Activated CD4-positive, alpha-beta T cell treated with anti-CD3 and anti-CD28 coated beads, Interleukin-2, amount 50 U/mL, for 48 hours (primary cell): ENCODE measurements at places on chromosomes 13 and 19.

DNA sequence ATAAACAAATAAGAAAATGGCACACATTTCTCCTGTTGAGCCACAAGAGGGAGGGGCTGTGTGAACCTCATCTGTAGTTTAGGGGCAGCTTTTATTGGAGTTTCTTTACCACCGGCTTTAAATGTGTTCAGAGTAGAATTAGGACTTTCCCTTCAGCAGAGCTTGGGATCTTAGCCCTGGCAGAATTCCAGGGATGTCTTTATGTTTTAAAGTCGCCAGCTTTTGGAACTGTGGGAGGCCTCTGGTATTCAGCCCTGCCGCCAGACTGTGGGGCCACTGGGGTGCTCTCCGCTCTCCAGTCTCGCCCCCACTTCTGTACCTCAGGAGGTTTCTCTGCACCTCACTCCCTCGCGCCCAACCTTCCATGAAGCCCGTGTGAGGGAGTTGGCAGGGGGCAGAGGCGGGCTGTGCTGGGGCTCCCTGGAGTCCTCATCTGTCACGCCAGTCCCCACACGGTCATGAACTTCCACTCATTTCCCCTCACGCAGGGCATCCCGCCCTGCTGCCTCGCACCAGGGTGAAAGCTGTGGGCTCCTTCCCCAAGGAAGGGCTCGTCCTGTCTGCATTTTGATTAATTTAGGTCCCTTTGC lies 31.5 kb downstream of the CCDC8 start:
- no peak for DNase-seq

DNA sequence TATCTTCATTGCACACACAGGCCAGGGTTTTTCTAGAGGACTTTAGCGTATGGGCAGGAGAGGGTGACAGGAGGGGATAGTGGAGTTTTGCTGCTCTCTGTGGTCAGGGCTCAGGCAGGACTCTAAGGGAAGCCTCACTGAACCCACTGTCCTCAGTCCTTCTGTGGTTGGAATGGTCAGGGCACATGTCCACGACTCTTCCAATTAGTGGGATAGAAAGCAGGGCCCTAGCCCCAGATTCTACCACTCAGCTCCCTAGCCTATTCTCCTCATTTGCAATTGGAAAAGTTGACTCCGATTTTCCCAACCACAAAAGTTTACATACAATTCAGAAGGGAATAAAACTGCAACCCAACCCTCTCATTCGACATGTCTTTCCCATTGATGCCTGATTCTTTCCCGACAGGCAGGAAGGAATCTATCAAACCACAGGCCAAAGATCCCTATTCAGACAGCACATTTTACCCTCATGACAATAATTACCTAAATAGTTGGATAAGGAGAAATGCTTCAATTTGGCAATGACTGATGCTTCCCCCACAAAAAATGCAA lies 38.2 kb downstream of the TGDS start:
- DNase-seq = no peak

DNA sequence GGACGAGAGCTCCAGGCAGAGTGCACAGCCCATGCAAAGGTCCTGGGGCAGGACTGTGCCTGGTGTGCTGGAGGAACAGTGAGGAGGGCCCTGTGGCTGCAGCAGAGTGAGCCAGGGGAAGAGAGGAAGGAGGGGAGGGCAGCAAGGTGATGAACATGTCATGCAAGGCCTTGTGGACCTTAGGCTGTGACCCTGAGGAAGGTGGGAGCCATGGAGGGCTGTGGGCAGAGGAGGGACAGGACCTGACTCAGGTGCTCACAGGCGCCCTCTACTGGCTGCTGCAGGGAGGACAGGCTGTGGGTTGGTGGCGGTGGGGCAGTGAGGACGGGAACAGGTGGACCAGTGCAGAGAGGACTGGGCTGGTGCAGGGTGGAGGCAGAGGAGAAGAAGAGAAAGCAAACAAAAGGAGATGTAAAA lies 170.3 kb downstream of the PTPRS start:
- DNase-seq = peak; percentile 73

DNA sequence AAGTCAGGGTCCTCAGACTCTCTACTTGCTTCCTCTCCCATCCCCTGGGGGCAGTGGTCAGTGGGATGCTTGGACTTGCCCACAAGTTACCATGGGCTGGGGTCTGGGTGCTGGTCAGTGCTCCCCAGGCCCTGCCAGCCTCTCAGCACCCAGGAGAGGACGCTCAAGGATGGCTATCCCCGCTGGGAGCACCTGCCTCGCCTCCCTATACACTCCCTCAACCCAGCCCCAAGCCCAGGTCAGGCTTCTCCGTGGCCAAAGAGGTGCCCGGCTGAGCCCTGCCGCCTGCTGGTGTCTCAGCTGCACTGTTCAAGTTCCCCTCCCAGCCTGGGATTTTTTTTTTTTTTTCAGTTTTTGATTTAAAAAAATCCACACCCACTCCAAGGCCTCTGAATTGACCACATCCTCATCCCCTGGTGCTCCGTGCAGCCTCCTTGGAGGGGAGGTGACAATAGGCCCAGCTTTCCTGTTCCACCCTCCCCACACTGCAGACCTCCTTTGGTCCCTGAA lies 10.8 kb downstream of the F2RL3 start:
- peak; percentile 47 for DNase-seq

GRCh38 chr13:46114613-46115012 lies 9.8 kb upstream of the CPB2 start:
- no peak for DNase-seq

GRCh38 chr19:35533822-35534392 lies 651 bp downstream of the GAPDHS start:
- DNase-seq = peak; percentile 26

GRCh38 chr13:111204438-111205177 lies 89.5 kb downstream of the ARHGEF7 start:
- no peak for DNase-seq

GRCh38 chr19:50490411-50490811 lies 13.8 kb upstream of the GARIN5A start:
- no peak for DNase-seq

GRCh38 chr13:103315711-103316110 lies 249.5 kb upstream of the SLC10A2 start:
- DNase-seq = no peak

DNA sequence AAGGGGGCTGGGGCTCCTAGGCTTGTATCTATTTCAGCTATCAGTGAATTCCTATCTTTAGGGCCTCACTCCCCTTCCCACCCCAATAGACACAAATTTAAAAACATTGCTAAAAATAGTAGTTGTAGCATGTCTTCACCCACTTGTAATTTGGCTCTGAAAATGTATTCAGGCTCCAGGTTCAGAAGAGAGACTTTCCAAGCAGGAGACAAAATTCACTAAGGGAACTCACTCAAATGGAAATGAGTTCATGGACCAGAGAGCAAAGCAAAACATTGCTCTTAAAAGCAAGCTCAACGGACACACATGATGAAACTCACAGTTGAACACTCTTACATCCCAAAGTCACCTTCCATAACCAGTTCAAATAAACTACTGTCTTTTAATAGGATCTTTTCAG lies 36.8 kb downstream of the PHF11 start:
- DNase-seq = no peak

DNA sequence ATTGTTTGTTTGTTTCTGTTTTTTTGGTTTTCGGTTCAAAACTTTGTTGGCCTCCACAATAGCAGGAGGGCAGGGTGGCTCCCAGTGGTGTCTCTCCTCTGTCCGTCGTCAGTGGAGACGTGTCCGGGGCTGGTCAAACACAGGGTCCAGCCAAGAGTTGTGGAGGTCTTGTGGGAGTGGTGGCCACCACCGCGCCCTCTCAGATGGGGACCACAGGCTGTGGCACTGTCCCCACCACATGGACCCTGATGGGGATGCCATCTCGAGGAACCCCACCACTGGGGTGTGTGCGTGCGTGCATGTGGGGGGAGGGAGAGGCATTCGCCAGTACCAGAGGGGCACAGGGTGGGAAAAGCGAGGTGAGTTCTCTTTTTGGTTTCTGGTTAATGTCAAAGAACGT lies 13.8 kb downstream of the ZNF574 start:
- DNase-seq = no peak

- DNase-seq = no peak
Measured at GRCh38 chr13:80877944-80878241, 537.0 kb upstream of the SPRY2 start.

GRCh38 chr19:57242821-57243220 lies 2.4 kb downstream of the ZNF805 start:
- no peak for DNase-seq

DNA sequence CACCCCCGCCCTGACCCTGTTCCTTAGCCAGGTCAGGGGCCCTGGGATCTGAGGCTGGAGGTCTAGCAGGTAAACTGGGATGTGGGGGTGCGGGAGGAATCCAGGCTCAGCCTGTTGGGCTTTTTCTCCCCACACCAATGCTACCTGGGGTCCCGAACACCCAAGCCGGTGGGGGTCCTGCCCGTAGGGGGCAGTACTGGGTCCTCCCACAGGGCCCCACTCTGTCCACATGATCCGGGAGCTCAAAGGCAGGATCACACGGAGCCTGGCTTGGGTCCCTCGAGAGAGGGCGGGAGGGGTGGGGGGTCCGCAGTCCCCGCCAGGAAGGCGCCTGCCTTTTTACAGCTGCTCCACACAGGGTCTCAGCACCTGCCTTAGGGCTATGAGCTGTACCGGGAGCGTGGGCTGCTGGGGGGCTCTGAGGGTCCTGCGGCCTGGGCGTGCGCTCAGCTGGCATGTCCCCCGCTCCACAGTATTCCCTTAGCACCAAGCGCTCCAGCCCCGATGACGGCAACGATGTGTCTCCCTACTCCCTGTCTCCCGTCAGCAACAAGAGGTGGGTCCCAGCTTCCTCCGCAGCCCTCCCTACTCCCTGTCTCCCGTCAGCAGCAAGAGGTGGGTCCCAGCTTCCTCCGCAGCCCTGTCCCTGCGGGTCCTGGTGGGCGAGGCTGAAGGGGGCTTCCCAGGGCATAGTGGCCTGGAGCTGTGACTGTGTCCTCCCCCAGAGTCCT lies 12.3 kb upstream of the TEKTIP1 start:
- no peak for DNase-seq

DNA sequence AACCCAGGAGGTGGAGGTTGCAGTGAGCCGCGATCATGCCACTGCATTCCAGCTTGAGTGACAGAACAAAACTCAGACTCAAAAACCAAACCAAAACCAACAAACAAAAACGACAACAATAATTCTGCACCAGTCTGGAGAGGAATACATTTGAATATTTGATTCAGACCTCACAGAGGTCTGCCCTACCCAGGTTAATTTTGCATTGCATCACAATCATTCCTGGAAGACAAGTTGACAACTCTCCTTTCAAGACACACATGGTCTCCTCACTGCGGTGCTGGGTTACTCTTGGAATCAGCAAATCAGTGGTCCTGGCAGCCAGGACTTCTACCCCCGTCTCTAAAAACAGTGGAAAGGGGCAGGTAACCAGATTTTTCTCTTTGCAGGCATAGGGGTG lies 79.9 kb upstream of the TMTC4 start:
- DNase-seq = no peak

- DNase-seq = no peak
Measured at GRCh38 chr13:96946709-96947311, 47.5 kb downstream of the OXGR1 start.

- no peak for DNase-seq
Measured at GRCh38 chr13:50521831-50522149, 321.7 kb downstream of the DLEU7 start.

DNA sequence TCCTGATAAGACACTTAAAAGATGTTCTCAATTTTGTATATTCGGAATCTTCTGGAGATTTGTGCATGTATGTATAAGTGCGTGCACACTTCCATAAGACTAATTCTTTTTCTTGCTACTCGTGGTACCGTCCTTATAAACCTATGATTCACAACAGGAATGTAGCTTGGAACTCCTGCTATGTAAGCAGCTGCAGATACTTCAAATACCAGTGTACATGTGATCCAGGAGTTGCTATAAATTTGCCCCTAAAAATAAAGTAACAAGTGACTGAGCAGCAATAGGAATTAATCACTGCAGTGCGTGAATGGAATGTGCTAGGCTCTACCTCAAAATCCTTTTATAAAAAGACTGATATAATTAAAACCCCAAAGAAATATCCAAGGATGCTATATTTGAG lies 214.9 kb downstream of the KLF5 start:
- no peak for DNase-seq

GRCh38 chr13:66995203-66995611 lies 234.9 kb downstream of the PCDH9 start:
- DNase-seq = no peak

- no peak for DNase-seq
Measured at GRCh38 chr13:113879494-113880360, 15.9 kb upstream of the GAS6 start.

- no peak for DNase-seq
Measured at GRCh38 chr19:46674416-46675178, 13.6 kb upstream of the DACT3 start.
